AG09309 (cell line): ENCODE measurements at places on chromosomes 6 and 20.

- no peak for DNase-seq
These were observed 384.4 kb upstream of the IRAK1BP1 start for GRCh38 chr6:78482801-78483552.

DNA sequence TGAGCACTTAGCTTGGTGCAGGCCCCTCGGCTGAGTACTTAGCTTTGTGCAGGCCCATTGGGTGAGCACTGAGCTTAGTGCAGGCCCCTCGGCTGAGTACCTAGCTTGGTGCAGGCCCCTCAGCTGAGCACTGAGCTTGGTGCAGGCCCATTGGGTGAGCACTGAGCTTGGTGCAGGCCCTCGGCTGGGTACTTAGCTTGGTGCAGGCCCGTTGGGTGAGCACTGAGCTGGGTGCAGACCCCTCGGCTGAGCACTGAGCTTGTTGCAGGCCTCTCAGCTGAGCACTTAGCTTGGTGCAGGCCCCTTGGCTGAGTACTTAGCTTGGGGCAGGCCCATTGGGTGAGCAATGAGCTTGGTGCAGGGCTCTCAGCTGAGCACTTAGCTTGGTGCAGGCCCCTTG lies 387.1 kb downstream of the THBS2 start:
- no peak for DNase-seq

DNA sequence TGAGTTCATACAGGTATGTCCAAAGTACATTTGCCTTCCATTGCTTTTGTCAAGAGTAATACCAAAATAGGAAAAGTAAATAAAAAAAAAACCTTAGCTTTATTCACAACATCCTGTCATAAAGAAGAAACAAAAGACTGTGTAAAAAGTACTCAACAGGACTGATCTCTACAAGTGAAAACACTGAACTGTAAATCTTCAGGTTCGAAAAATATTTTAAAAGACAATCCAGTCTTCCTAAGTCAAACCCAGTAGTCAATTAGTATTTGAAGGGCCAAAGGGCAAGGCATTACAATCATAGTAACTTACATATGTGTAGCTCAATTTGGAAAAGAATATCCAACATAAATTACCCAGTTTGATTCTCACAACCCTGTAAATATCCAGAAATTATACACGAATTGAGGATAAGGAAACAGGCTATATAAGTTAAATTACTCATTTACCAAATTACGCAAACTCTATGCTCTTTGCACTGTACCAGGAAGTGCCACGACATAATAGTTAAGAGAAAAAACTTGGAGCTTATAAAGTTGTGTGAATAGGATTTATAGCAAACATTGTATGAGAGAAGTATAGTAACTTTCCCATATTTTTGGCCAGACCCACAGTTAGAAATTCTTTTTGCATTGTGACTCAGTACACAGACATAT lies 21.2 kb downstream of the PTPRK start:
- DNase-seq, result no peak

DNA sequence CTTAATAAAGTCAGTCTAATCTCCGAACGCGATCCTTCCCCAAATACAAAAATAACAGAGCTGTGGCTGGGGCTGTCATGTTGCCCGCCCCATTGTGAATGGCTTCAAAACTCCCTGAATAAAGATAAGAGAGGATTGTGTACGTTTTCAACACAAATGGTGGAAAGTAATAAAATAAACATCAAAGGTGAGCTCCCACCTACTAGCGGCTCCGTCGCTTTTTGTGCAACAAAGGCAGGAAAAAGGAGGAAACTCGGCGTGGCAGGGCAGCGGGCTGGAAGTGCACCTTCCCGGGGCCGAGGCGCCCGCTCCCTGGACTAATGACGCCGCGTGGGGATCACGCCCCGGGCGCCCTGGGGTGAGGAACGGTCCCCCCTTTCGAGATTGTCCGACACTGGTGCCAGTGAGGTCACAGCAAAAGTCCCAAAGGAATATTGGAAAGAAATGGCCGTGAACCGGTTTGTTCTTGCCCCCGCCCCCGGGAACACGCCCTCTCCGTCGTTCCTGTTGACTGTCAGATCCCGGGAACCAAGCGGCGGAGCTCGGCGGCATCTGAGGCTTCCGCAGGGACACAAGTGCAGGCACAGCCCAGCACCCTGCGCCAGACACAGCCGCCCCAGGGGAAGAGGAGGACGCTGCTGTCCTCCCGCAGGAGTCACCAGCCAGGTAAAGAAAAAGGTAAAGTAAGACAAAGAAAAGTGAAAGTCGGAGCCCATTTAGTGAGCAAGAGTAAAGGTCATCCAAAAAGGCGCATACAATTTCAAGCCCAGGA lies 1.1 kb upstream of the FOXQ1 start:
- DNase-seq, result no peak

DNA sequence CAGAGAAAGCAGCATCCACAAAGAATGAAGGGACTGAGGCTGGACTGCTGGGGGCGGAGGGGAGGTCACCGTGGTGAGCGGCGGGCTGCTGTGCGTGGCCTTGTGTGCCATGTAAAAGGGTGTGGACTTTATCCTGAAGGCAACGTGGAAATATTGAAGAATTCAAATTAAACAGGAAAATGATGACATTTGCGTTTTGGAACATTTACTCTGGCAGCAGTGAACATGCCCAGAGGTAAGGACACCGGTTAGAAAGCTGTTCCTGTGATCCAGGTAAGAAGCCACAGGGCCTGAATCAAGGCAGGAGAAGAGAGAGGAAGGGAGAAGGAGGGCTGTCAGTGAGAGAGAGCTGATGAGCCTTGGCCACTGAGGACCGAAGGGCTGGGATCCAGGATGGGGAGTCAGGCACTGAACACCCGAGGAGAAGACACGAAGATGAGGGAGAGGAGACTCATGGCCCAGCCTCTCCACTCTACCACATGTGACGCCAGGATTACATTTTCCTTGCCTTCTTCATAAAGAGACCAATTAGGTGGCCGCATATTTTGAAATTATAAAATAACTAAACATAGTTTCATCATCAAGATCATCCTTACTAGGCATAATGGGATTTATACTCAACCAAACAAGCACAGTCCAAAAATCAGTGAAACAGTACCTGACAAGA lies 58.4 kb downstream of the TRAM2 start:
- no peak for DNase-seq

DNA sequence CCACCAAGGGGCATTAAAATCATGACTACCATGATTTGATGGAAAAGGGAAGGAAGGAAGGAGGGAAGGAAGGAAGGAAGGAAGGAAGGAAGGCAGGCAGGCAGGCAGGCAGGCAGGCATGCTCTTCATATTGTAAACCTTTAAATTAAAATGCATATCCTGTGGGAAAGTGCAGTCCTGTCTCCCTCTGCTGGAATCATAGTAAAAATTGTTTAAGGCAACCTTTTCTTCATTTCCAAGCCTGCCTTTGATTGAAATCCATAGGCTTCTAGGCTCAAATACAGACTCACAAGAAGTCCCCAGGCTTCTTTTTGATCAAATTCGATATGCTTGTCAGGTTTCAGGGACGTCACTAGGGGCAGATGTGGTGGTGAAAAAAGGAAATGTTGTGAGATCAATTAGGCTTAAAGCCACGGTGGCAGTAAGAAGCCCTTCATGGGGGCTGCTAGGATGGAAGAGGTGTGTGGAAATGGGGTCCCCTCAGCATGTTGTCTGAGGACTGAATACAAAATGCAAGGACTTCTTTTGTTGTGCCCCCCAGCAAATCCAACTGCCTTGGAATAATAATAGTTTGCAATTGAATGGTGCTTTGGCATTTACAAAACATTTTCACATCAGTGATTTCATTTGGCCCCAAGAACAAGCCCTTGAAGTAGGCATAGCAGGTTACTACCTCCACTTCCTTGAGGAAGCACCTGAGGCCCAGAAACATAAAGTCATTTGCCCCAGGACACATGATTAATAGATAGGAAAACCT lies 25.6 kb upstream of the GABRR1 start:
- no peak for DNase-seq

GRCh38 chr6:105499931-105500330 lies 97.0 kb upstream of the PREP start:
- DNase-seq, result no peak

GRCh38 chr6:132972971-132973370 lies 158.6 kb downstream of the RPS12 start:
- no peak for DNase-seq

DNA sequence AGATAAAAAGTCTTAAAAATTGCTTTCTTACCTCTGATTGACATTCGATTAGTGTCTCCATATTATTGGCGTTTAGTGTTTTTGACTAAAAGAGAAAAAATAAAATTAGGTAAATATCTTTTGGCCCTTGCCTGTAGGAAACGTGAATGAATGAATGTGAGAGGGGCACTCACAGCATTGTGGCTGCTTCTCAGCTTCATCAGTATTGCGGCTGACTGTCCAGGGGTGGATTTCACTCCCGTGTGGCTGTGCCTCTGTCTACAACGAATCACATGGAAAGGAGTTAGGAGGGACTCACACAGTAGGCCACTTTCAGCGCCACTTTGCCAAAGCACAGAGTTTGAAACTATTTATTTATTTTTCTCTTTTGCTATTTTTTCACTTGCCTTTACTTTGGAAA lies 844 bp downstream of the TAGAP start:
- DNase-seq, result no peak

DNA sequence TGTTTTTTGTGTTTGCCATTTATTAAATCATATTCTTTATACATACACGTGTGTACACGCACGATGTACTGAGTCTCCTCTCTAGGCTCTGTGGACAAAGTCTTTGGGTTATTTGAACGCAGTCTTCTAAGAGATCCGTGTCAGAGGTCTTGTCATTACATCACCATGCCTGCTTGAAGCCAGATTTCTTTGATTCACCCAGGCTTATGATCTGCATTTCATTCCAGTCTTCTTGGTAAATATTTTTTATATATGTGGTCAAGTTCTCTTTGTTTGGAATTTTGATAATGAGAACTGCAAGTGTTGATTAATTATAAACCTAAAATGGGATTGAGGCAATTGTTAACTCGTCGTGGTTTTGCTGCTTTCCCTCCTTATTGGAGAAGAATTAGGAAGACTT lies 34.6 kb downstream of the KCNS1 start:
- no peak for DNase-seq

GRCh38 chr20:1435337-1435699 lies 31.3 kb downstream of the NSFL1C start:
- DNase-seq, result no peak

- no peak for DNase-seq
These were observed 300.0 kb upstream of the FLRT3 start for GRCh38 chr20:14637441-14637840.

DNA sequence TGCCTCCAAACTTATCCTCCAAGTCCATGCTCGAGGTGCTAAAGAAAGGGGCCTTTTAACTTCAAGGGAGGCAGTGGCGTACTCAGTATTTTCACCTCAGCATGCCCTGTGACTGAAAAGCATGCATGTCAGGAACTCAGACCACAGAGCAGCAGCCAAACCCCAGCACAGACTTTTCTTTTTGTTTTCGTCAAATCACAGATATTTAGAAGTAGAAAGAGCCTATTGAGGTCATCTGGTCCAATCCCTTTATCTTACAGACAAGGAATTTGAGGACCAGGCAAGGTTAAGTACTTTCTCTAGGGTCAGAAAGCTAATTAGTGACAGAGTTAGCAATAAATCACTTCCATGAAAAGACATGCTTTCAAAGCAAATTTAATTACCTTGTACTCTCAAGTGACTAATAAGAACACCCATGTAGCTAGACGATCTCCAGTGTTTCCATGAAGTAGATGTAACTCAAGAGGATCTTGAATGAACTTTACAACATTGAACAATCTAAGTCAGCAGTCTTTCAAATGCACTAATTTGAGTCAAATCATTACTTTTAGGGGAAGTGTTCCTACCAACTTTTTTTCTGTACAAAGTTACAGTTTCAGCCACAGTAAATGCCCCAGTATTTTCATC lies 35.9 kb downstream of the MOXD1 start:
- no peak for DNase-seq

- DNase-seq, result no peak
These were observed 255.5 kb upstream of the PLN start for GRCh38 chr6:118292558-118292957.

- DNase-seq, result no peak
These were observed 14.2 kb downstream of the COL19A1 start for GRCh38 chr6:69880601-69881000.

- no peak for DNase-seq
These were observed 123.3 kb downstream of the ZFAND3 start for GRCh38 chr6:37942606-37943376.

- no peak for DNase-seq
These were observed 309.7 kb downstream of the ALDH8A1 start for GRCh38 chr6:134640229-134640628.

GRCh38 chr20:49712996-49713752 lies 504 bp downstream of the B4GALT5 start:
- no peak for DNase-seq

DNA sequence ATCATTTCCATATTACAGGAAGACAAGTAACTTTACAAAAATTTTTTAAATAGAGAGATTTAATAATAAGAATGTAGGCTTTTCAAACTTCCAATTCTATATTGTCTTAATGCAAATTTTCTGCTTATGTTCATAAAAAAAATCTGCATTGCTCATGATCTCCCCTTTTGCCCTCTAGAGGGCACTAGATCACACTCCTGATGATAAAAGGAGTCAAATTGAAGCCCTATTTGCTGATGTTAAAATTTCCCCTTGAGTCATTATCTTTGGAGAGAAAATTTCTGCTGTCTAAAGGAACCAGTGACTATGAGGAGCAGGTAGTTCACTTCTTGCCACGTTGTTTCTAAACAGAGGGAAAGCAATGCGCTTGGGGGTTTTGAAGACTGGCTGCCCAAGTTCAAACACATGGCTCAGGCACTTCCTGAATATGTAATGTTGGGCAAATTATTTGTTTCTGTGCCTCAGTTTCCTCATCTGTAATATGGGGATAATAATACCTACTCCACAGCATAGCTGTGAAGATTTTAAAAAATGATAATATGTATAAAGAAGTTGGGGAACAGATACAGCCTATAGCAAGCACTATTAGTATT lies 874.2 kb downstream of the TFAP2A start:
- DNase-seq, result no peak

- DNase-seq, result no peak
These were observed 906.8 kb upstream of the CITED2 start for GRCh38 chr6:140281236-140281635.

DNA sequence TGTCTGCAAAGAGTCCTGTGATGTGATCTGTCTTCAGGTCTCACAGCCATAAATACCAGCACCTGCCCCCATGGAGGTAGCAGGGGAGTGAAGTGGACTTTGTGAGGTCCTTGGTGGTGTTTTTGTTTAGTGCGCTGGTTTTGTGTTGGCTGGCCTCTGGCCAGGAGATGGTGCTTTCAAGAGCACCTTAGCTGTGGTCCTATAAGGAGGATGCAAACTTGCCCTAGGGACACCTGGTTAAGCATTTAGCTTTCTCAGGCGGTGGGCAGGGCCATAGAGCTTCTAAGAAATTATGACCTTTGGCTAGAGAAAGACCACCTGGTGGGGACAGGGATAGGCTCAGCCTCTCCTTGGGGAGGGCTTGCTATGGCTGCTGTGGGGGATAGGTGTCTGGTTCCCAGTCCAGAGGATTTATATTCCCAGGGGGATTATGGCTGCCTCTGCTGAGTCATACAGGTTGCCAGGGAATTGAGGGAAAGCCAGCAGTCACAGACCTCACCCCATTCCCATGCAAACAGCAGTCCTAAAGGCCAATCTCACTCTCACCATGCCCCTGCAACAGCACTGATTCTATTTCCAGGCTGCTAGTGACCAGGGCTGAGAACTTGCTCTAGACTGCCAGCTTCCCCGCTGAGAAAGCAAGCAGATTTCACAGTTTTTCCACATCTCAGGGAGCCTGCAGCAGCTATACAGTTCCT lies 259.3 kb downstream of the TFAP2B start:
- DNase-seq, result no peak
